ENCODE measurements at places on chromosomes 3 and 15.

DNA sequence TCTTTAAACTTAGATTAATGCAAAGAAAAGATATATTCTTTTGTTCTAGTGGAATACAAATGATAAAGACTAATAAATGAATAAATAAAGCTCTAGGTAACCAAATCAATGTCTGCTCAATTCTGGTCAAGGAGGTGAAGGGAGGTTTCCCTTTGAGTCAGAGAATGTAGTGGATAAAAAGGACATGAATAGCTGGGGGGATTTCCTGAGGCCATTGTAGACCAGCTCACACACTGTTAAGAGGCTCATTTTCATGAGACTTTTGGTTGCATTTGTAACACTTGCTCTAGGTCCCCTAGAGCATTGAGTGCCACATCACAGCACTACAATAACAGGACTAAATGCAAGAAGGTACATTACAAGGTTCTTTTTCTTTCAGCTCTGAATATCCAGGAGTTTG lies 170.7 kb downstream of the TIGIT start:
- DNase-seq: no peak

GRCh38 chr3:59268170-59268569 lies 218.3 kb upstream of the CFAP20DC start:
- no peak for DNase-seq

GRCh38 chr3:30750967-30751366 lies 143.5 kb downstream of the GADL1 start:
- no peak for DNase-seq

GRCh38 chr15:39404767-39405181 lies 176.1 kb upstream of the THBS1 start:
- DNase-seq: no peak

GRCh38 chr3:107284612-107285011 lies 92.6 kb upstream of the CCDC54 start:
- DNase-seq: no peak

- DNase-seq: no peak
Measured at GRCh38 chr3:24854748-24855147, 360.1 kb upstream of the THRB start.

DNA sequence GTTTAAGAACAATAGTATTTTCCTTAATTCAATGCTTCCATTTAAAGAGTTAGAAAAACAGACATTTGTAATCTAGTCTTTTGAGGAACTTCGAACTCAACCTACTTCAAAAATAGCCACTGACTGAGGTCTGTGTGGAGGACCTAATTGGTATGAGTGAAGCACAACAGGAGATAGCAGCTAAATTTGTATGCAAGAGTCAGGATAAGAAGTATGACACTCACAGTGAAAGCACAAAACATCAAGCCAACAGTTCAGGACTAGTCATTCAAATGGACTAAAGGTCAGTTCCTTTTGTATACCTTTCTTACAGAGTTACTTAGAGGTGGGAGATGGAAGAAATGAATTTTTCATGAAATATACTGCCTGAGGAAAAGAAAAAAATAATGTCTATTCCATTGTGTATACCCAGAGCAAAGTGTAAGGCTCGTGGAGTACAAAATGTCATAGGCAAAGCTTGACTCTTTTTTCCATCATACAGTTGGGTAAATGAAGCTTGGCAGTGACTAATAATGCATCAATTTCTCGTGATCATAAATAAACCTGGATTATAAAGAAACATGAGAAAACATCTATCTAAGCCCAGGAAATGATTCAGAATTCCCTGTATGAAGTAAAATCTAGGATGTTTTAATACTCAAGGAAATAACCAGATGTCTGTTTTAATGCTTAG lies 1005.2 kb upstream of the CADM2 start:
- DNase-seq: peak; percentile 46
